ENCODE measurements at places on chromosomes 12 and 14.
A peak's percentile ranks its signal among the peaks of the same experiment; 100 is the strongest.

DNA sequence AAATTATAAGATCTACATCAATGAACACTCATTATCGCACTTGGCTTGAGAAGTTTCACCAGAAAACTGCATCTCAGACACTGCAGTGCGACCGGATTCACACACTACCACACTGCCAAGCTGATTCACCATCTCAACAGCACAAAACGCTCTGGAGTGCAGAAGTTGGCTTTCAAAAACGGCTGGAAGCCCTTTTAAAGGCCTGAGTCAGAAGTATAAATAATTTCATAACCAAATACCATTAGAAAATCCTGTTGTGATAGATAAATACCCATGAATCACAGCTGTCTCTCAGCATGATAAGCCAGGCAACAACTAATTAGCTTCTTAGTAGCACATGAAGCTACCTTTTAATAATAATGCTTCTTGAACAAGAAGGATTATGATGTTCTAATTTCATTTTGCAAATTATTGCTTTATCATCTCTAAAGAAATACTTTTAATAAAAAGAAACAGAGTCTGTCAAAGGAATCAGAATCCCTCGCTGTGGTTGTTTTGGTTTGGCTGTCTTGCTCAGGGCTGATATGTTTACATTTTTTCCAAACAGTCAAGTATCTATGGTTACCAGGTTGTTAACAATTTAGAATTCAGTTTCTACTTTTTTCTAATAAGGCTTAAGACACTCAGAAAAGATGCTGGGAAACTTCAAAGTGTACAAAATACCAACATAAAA lies 51.2 kb downstream of the SLC2A13 start:
- DNase-seq, result no peak

GRCh38 chr14:28876572-28876945 lies 110.0 kb downstream of the FOXG1 start:
- no peak for DNase-seq

GRCh38 chr12:24328261-24328660 lies 378.8 kb upstream of the SOX5 start:
- no peak for DNase-seq

- no peak for DNase-seq
Measured at GRCh38 chr12:84973026-84973425, 60.4 kb upstream of the SLC6A15 start.

GRCh38 chr12:67014642-67015041 lies 254.5 kb upstream of the CAND1 start:
- DNase-seq, result no peak

DNA sequence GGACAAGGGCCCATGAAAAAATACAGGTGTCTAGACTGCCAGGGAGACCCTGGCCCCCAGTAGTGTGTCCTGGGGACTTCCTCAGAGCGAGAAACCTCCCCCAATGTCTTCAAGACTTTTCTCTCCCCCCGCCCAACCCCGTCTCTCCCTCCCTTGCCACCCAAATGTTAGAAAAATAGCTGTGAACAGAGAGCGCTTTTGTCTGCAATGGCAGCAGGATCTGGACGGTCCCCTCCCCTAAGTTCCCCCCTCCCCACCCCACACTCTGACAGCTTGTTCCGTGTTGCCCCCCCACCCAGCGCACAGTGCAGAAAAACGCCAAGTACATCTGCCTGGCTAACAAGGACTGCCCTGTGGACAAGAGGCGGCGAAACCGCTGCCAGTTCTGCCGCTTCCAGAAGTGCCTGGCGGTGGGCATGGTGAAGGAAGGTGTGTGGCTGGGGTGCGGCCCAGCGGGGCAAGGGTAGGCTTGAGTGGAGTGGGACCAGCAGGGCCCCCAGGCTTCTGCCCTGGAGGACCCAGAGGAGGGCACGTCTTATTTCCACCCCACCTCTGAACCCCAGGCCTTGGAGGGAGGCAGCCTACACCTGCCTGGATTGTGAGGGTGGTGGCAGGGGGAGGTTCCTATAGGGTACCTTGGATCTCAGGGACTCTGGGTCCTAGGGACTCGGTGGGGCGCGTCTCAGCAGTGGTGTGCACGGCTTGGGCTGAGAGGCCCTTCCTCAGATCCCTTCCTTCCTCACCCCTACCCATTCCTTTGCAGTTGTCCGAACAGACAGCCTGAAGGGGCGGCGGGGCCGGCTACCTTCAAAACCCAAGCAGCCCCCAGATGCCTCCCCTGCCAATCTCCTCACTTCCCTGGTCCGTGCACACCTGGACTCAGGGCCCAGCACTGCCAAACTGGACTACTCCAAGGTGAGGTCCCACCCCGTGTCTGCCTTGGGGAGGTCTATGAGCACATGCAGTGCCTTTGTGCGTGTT lies 4.8 kb downstream of the NR4A1 start:
- DNase-seq, result no peak

DNA sequence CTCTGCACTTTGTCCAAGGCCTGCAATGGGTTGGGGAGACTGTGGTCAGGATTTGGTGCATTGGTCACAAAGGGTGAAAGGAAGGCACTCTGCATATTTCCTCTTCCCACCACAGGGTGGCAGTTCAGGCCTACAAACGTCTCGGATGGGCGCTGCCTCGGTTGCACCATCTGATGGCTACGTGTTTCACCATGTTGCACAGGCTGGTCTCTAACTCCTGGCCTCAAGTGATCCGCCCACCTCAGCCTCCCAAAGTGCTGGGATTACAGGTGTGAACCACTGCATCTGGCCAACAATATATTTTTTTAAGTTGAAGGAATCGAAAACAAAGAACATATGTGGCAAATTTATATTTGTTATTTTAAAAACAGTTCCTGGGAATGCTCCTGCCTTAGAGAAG lies 35.1 kb downstream of the TMBIM6 start:
- peak; percentile 9 for DNase-seq

- no peak for DNase-seq
Measured at GRCh38 chr12:40508421-40508820, 183.8 kb upstream of the CNTN1 start.

Data from kidney epithelial cell (primary cell).